Neuronal stem cell (in vitro differentiated cells): ENCODE measurements at places on chromosomes 1 and 21.

DNA sequence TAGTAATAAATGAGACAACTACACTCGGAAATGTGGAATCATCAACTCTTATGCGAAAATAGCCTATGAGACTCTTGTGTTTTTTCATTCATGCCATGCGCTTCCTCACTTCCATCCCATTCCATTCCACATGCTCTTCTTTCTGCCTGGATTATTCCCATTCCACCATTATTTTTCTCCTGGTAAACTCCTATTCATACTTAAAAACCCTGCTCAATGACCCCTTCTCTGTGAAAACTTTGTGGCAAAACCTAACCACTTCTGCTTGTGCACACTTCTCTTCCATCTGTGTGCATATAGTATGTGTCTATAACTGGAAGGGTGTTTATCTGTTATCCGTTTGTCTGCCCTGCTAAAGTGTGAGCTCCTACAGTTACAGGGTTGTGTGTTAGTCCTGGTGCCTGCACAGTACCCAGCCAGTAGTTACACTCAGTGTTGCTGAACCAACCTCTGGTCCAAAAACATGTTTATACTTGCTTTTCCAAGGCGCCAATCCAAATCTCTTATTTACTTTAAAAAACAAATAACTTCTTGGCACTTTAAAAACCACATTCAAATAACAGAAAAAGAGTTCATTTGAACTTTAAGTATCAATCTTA, 10.7 kb downstream of the EPHX1 start:
- no peak for DNase-seq

- no peak for DNase-seq
Observed at GRCh38 chr1:173057984-173058383, 7.2 kb upstream of the TNFSF18 start.

DNA sequence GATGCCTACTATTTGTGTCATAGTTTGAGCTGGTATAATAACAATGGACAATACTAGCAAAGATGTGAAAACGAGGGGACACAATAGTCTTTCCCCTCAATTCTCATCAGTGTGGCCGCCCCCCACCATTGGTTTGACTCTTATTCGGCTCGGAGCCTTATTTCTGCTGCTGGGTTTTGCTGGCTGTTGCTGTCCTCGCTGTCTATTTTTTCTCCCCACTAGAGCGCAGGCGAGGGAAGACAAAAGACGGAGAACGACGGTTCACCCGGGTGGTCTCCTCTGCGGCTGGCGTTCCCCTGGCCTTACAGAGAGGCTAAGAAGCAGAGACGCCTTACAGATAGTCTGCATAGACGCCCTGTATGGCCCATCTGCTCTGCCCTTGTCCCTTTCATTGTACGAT, 19.4 kb downstream of the CLIC6 start:
- no peak for DNase-seq

GRCh38 chr1:168148916-168149315, 12.2 kb upstream of the GPR161 start:
- DNase-seq, result no peak

DNA sequence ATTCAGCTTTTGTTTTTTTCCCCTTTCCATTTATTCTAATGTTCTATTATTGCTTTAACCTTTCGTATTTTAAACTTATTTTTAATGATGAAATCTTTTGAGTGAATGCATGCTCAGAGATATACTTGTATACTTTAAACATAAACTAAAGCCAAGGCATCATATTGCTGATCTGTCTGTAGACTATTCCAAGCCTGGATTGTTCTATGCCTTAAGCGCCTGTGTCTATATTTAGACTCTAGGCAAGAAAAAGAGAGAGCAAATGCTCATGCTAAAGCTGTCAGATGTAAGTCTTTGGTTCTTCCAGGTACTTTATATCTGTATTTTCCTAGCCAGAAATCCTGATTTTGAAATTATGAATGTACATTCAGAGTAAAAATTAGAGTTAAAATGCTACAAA, 14.4 kb downstream of the SH3GLB1 start:
- no peak for DNase-seq

DNA sequence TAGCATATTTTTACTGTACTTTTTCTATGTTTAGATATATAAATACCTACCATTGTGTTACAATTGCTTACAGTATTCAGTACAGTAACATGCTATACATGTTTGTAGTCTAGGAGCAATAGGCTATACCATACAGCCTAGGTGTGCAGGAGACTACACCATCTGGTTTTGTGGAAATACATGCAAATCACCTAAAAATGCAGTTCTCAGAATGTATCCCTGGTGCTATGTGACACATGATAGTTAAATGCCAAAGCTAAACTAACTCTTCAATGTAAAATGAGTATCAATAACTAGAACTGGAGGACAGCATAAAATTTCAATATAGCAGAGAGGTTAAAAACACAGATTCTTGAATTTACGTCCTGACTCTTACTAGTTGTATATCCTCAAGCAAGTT, 14.8 kb downstream of the NUCKS1 start:
- no peak for DNase-seq

- no peak for DNase-seq
Observed at GRCh38 chr1:59433440-59433813, 136.5 kb downstream of the FGGY start.

GRCh38 chr1:240743705-240744104, 131.8 kb upstream of the GREM2 start:
- no peak for DNase-seq
